ENCODE measurements at places on chromosomes 12 and 14. TPM values are rescaled to one million over a fixed set of nuclear protein-coding genes. Genes with fewer than 3 reads are reported as not detected.

GRCh38 chr12:52243856-52244614 is 11.0 kb downstream of the KRT7 start:
- DNase-seq: peak; percentile 95
- H3K36me3 ChIP-seq: no peaks in the 10 kb centered on the region
- no peaks in the 10 kb centered on the region for H3K27me3 ChIP-seq
- no peak overlapping the region for H3K4me3 ChIP-seq
- no peak overlapping the region for H3K27ac ChIP-seq

- H3K27me3 ChIP-seq: no peaks in the 10 kb centered on the region
- H3K36me3 ChIP-seq: peaks cover 2% of the 10 kb centered on the region
- peak overlapping the region; percentile 89 for H3K4me3 ChIP-seq
- DNase-seq: no peak
- H3K4me1 ChIP-seq: no peaks in the 10 kb centered on the region
- H3K27ac ChIP-seq: peak overlapping the region; percentile 82
These were observed 2.8 kb downstream of the ZFP36L1 start for GRCh38 chr14:68789821-68790643.

- DNase-seq: no peak
- H3K4me1 ChIP-seq: no peaks in the 10 kb centered on the region
- no peaks in the 10 kb centered on the region for H3K27me3 ChIP-seq
- no peak overlapping the region for H3K4me3 ChIP-seq
- H3K36me3 ChIP-seq: no peaks in the 10 kb centered on the region
These were observed 68.6 kb upstream of the GALNT9 start for GRCh38 chr12:132397934-132398385.

DNA sequence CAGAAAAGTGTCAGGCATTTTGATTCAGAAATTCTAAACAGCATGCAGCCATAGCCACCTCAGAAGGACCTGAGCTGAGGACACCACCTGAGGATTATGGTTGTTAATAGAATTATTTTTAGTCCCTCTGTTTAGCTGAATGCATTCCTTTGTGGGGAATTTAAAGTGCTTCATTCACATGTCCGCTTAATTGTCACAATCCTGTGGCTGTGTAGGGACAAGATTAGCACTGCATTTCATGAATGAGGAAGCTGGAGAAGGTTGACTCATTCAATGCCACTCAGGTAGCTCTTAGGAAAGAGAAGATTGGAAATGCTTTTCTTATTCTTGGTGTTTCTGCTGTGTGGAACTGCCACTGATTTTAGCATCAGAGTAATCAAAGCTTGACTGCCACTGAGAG is 42.0 kb upstream of the KRR1 start:
- DNase-seq: no peak
- no peak overlapping the region for H3K4me3 ChIP-seq
- no peaks in the 10 kb centered on the region for H3K36me3 ChIP-seq
- H3K27ac ChIP-seq: peak overlapping the region; percentile 25
- H3K27me3 ChIP-seq: no peaks in the 10 kb centered on the region
- H3K4me1 ChIP-seq: no peaks in the 10 kb centered on the region

GRCh38 chr12:48037267-48037915 is 33.1 kb upstream of the COL2A1 start:
- H3K27ac ChIP-seq: no peak overlapping the region
- no peak overlapping the region for H3K4me3 ChIP-seq
- no peak for DNase-seq
- H3K27me3 ChIP-seq: no peaks in the 10 kb centered on the region

DNA sequence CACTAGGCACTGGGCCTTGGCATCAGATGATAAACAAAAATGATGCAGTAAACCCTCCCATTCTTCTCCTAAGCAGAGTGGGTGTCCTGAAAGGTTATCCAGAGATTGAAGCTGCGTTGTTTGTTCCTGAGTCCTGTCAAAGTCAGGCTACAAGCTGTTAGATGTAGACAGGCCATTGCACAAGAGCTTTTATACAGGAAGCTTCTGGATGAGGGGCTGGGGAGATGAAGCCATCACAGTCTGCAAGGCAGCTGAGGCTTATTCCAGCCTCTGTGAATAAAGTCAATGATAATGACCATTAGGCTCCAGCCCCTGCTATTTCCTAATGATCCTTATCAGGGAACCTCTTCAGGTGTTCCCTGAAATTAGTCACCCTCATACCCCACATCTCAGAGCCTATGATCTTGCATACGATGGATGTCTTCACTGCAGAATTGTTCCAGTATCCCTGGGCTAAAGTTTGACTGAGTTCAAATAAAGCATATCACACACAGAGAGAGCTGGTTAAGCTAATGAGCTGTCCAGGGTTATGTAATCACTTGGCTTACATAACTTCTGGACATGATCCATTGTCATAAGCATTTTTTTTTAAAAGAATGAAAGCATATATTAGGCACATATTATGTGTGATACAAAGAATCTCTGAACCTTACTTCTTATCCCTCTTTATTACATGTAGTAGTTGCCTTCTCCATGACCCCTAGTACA is 337.1 kb upstream of the OR4E1 start:
- no peaks in the 10 kb centered on the region for H3K27me3 ChIP-seq
- no peaks in the 10 kb centered on the region for H3K36me3 ChIP-seq
- DNase-seq: no peak
- no peak overlapping the region for H3K27ac ChIP-seq
- H3K4me3 ChIP-seq: no peak overlapping the region
- H3K4me1 ChIP-seq: no peaks in the 10 kb centered on the region

DNA sequence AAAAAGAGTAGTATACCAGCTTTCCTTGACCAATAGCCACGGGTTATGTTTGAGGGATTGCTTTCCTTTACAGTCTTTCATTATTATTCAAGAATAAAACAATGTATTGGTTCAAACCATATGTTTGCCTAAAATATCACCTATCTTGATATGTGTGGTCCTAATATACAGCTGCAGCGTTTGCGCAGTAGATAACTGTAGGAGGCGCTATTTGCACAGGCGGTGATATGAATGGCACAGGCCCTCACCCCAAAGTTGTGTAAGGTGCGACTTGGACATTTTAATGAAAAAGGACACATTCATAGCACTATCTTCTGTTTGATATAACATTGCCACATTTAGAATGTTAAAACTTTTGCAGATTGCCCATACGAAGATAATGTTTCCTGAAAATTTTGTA is 298.4 kb downstream of the TRHDE start:
- H3K4me3 ChIP-seq: no peak overlapping the region
- no peaks in the 10 kb centered on the region for H3K27me3 ChIP-seq
- H3K27ac ChIP-seq: no peak overlapping the region
- H3K4me1 ChIP-seq: no peaks in the 10 kb centered on the region
- H3K36me3 ChIP-seq: no peaks in the 10 kb centered on the region

DNA sequence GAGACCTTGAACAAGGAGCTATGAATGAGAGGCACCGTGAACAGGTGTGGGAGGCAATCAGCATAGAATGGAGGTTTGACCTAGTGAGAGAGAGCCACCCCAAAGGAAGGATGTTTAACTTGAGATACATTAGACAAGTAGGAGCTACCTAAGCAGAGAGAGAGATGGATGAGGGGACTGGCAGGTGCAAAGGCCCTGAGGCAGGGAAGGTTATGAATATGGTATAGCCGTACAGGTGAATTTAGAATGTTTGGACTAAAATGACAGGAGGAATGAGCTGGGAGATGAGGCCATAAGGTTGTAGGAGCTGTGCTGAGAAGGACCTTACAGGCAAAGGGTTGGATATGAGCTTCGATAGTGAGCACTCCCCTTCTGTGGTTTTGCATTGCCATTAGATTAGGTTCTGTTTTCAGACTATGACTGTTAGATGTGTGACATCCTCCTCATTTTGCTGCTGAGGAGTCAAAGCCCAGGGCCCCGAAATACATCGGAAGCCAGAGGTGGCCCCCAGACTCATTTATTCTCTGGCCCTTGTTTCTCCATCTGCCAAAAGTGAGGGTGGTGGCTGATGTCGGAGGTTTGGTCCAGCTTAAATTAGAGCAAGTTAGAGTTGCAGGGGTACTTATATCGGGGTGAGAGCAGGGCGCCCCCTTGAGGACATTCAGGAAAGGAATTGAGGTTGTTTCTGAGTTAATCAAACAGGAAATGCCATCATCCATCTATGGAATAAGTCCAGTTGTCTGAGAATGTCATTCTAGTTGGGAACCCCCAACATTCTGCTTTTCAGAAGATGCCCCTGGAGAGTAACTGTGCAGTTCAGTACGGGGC is 29.4 kb downstream of the SLC24A4 start:
- no peaks in the 10 kb centered on the region for H3K4me1 ChIP-seq
- no peak overlapping the region for H3K4me3 ChIP-seq
- DNase-seq: no peak
- no peaks in the 10 kb centered on the region for H3K27me3 ChIP-seq

GRCh38 chr14:93347850-93348249 is 868 bp downstream of the COX8C start:
- H3K27me3 ChIP-seq: no peaks in the 10 kb centered on the region
- no peaks in the 10 kb centered on the region for H3K4me1 ChIP-seq
- no peaks in the 10 kb centered on the region for H3K36me3 ChIP-seq
- DNase-seq: no peak
- H3K27ac ChIP-seq: no peak overlapping the region

The OR9K2 gene
- not detected for total RNA-seq

The RAD9B gene
- 2.2 TPM for total RNA-seq

The HOXC12 gene
- 0.45 TPM for total RNA-seq

The ABCC9 gene
- 47.9 TPM for total RNA-seq

The TSPAN19 gene
- not detected for total RNA-seq
